ENCODE measurements at places on chromosomes 3 and 15.

DNA sequence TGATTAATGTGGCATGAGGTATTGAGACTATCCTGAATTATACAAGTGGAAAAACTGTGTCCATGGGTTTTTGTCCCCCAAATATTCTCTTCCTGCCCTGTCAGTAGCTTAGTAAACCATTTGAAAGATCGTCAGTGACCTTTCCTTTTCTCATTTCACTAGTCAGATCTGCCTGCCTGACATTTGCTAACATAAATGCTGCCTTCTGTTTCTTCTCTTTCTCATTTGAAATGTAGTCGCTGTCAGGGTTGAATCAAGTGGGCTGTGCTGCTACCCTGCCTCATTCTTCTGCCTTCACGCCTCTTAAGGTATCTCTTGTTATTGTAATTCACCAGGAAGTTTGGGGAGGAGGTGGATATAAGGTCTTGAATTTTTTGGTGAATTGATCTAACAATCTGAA lies 67.5 kb downstream of the LRCH3 start:
- no peak for DNase-seq

DNA sequence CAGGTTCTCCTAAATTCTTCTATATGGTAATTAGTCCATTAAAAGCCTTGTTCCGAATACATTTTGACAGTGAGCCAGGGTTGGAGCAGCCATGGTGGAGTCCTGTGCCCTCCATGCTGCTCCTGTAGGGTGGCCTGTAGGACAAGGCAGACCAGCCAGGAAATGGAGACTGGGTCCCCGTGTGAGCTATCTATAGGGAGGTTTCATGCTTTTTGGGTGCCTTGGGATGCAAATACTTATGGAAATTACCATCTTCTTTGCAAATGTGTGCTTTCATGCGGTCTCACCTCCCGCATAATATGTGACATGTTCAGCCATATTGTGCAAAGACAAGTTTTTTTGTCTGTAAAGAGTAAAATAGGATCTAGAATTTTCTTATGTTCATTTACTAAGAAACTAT lies 58.0 kb upstream of the FURIN start:
- no peak for DNase-seq

DNA sequence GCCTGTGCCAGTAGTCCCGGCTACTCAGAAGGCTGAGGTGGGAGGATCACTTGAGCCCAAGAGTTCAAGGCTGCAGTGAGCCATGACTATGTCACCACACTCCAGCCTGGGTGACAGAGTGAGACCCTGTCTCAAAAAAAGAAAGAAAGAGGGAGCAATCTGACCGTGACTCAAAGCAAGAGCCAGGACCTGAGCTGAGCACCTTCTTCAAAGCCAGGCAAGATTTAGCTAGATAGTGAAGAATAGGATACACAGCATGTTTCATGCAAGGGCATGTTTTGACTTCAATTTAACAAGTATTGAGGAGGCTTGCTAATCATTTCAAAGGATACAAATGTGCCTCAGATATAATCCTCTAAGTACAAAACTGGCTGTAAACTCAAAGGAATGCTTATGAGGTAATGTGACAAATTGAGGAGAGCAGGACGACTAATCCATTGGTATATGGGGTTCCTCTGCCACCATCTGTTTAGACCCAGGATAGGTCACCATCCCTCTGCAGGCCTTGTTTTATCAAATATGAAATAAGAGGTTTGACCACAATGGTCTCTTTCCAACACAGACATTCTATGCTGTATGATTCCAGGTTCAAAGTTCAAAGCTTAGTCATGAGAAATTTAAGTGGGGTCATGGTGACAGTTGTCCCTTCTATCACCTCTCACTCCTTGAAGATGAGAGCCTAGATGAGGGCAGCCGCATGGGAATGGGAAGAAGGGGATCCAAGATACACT lies 33.2 kb downstream of the RAB27A start:
- no peak for DNase-seq

GRCh38 chr3:183553334-183554026 lies 2.0 kb downstream of the KLHL6 start:
- no peak for DNase-seq

DNA sequence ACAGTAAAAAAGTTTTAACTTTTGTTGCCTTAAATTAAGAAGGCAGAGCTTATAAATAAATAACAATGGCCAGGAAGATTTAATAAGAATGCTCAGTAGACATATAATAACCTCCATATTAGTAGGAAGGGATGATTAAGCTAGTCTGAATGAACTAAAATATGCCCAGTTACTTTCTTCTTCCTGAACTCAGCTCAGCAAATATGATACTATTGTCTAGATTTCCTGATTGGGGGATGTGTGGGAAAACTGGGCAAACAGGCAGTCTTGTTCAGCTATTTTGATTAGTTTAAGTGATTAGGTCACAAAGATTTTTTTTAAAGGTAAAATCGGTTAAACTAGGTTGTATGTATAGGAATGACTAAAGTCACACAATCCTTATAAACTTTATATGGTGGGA lies 167.2 kb upstream of the SLC2A2 start:
- DNase-seq = no peak

- DNase-seq = no peak
Observed at GRCh38 chr15:70339571-70340493, 242.1 kb upstream of the TLE3 start.

DNA sequence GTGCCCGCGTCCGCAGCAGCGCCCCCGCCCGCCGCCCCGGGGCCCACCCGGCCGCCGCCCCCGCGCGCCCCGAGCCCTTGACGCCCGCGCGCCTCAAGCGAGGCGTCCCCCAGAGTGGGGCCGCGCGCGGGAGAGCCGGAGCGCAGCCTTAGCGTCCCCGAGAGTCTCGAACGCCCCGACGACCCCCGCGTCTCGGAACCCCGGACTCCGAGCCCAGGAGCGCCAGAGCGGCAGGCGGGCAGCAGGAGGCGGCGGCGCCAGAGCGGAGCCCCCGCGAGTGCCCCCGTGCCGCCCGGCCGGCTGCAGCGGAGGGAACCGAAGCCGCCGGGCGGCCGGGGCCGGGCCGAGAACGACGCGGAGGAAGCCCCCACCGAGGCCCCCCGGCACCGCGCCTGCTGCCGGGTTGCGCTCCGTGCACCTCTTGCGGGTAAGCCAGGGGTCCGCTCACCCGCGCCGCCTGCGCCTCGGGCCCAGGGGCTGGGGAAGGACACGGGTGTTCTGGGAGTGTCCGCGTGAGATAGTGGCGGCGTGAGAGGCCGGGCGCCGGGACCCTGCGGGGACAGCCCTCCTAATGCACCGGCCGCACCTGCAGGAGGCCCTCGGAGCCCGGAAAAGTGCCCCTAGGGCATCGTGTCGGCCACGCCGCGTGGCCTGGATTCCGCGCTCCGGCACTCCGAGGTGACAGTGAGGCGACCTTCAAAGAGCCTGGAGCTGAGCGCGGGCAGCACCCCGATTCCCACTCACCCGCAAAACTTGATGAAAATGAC lies 52.0 kb upstream of the ULK4 start:
- DNase-seq = peak; percentile 31

GRCh38 chr15:40486066-40486770 lies 15.4 kb downstream of the CHST14 start:
- DNase-seq = no peak

- no peak for DNase-seq
Observed at GRCh38 chr3:114318295-114318694, 24.5 kb downstream of the TIGIT start.

DNA sequence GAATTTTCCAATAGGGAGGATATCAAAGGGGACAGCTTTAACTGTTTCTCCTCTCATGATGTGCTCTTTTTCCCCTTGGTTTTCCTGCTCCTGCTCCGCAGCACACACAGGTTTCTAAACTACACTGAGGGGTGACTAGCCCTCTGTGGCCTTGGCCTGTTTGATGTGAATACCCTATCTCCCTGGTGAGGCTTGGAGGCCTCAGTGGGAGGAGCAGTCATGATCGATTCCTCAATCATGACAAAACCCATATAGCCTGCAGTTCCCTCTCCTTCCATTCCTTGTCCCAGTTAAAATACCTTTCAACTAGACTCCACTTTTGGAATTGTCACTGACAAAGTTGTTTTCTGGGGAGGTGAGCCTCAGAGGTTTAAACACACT lies 24.0 kb upstream of the USP3 start:
- no peak for DNase-seq

GRCh38 chr15:66722757-66723540 lies 20.9 kb downstream of the SMAD6 start:
- no peak for DNase-seq

DNA sequence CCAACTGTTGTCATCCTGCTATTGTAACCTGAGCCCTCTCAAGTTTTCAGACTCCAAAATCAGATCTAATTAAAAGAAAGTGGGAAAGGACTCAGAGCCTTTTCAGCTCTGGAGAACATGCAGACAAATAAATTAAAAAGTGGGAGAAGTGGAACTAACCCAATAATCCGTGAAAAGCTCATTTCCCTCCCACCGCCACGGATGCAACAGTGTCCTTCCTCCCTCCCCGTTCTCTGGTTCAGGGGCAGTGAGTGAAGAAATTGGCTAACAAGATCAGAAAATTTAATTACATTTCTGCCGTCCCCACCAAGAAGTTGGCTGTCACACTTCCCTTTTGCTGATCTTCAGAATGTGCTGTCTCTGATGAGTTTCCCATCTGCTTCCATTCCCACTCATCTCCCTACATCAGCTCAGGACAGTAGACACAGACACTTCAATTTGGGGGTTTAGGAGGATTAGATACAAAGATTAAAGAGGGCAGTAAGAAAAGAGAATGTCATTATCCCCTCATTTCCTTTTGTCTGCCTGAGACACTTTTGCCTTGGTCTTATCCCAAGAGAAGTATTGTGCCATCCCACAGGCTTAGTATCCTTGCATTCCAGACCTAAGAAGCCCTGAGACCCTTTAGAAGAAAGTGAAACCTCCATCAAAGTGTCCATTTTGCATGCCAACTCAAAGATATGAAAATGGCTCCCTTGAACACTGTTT lies 335.7 kb upstream of the PPP2R3A start:
- DNase-seq = no peak

DNA sequence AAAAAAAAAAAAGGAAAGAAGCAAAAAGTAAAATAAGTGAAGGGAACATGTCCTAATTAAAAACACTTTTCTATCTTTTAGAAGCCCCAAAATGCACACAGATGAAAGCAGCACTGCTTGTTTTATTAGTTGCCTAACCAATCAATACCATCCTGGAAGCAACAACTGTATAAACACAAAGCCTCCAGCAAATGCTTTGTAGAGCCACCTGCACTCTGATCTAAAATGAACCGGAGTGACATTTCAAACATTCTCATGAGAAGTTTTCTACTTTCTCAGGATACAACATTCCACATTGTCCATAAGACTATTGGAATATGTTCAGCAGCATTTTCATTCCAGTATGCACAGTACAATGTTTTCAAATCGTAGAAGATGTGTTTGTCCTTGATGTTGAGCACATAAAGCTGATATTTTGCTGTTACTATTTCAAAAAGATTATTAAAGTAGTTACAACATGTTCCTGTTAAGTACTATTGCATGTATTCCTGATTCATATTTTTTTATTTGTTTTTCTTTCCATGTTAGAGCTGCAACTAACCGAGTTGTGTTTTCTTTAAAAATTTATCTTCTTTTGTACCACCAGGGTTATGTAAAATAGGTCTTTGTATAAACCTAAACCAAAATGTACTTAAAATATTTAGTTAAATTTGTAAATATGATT lies 50.3 kb upstream of the PLSCR5 start:
- DNase-seq = no peak

- DNase-seq = no peak
Observed at GRCh38 chr3:28860307-28860706, 420.6 kb upstream of the RBMS3 start.

- no peak for DNase-seq
Observed at GRCh38 chr3:155079468-155079745, 712 bp upstream of the MME start.

DNA sequence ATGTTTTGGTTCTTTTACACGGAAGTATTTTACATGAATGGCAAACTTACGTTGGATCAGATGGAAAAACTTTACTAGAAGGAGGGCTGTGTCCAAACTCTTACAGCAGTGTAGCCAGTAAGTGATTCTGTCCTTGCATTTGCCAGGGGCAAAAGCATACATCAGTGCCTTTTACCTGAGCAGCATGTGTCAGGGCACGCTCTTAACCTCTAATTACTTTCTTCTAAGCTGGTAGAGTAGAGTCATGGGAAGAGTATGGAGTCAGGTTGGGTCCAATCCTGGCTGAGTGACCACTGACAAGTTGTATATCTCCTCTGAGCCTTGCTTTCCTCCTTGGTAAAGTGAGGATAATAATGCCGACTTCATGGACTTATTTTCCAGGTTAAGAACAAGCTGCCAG lies 47.1 kb downstream of the RYR3 start:
- no peak for DNase-seq

- DNase-seq = no peak
Observed at GRCh38 chr3:69420781-69421520, 35.1 kb upstream of the FRMD4B start.

- no peak for DNase-seq
Observed at GRCh38 chr3:83868909-83869567, 1089.8 kb upstream of the CADM2 start.

- no peak for DNase-seq
Observed at GRCh38 chr3:317012-317411, 120.4 kb downstream of the CHL1 start.

DNA sequence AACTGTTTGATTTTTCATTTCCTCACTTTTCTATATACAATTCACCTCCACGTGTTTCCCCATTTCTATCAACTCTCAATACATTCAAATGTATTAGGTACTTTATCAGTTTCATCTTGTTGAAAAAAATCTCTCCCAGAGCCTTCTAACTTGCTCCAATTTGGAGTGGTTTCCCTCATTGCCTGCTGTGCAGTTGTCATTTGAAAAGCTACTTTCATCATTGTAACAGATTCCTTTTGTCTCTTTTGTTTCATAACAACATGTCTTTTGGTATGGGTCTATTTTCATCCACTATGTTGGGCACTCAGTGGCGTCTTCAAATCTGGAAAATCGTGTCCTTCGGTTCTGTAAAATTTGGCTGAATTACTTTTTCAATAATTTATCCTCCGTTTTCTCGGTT lies 75.0 kb downstream of the NR2E3 start:
- no peak for DNase-seq
